ENCODE measurements at places on chromosomes 2 and 18. TPM values are rescaled to one million over a fixed set of nuclear protein-coding genes. Genes with fewer than 3 reads are reported as not detected.

Gene IL1F10
- not detected for total RNA-seq

Gene DNER
- 3.8 TPM for total RNA-seq

Gene CDC42EP3
- 29.7 TPM for total RNA-seq

Gene ERICH2
- not detected for total RNA-seq

Gene PSD4
- total RNA-seq = 7.7 TPM

Gene PPP4R1
- 96.0 TPM for total RNA-seq

Gene SERPINB13
- total RNA-seq = not detected

Gene GBX2
- not detected for total RNA-seq

Gene BUB1
- 2.4 TPM for total RNA-seq

Gene YWHAQ
- 113 TPM for total RNA-seq

Gene PLGLB1
- 2.0 TPM for total RNA-seq

Gene PRKAG3
- total RNA-seq = not detected

Gene MSTN
- 1.2 TPM for total RNA-seq

Gene ZNF804A
- total RNA-seq = 0.38 TPM

Gene RALBP1
- total RNA-seq = 66.4 TPM

Gene IL36A
- total RNA-seq = not detected
